ENCODE measurements at places on chromosomes 1 and 21.

GRCh38 chr1:53359934-53360276 lies 32.0 kb upstream of the LRP8 start:
- H3K36me3 ChIP-seq, result no peaks in the 10 kb centered on the region
- DNase-seq, result no peak
- H3K27ac ChIP-seq, result no peak overlapping the region
- H3K27me3 ChIP-seq, result no peaks in the 10 kb centered on the region
- no peaks in the 10 kb centered on the region for H3K4me1 ChIP-seq

DNA sequence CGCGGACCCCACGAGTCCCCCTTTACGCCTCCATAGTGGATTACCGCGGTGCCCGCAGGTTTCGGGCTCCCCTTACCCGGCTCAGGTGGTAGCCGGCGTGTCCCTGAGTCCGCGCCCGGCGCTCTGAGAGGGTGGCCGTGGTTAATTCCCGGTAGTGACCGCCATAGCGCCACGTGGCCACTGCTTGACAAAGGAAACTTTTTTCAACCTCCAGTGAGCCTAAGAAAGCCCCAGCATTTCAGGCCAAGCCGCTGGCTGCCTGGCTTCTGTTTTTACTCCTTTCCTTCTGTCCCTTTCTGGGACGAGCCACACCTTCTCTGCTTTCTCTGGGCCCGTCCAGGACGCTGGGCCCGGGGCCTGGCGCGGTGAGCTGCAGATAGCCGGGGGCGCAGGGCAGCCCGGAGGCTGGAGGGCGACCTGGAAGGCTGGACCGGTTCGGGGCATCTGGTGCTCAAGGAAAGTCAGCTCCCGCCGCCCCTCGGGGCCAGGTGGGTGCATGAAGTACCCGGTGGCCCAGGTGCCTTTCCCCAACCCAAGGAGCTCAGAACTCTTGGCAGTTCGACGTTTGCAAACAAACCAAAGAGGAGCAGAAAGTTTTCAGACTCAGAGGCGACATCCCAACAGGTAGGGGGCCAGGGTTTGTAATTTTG lies 540 bp upstream of the C1orf198 start:
- no peaks in the 10 kb centered on the region for H3K36me3 ChIP-seq
- H3K27ac ChIP-seq, result no peak overlapping the region
- DNase-seq, result no peak
- H3K4me1 ChIP-seq, result peaks cover 20% of the 10 kb centered on the region
- peak overlapping the region; percentile 86 for H3K4me3 ChIP-seq
- peaks cover 9% of the 10 kb centered on the region for H3K27me3 ChIP-seq

GRCh38 chr1:82317671-82318070 lies 516.9 kb downstream of the ADGRL2 start:
- no peaks in the 10 kb centered on the region for H3K4me1 ChIP-seq
- H3K27ac ChIP-seq, result no peak overlapping the region
- no peak for DNase-seq
- H3K27me3 ChIP-seq, result no peaks in the 10 kb centered on the region
- no peak overlapping the region for H3K4me3 ChIP-seq

GRCh38 chr1:28956038-28956464 lies 41.7 kb downstream of the EPB41 start:
- H3K27ac ChIP-seq, result no peak overlapping the region
- peaks cover 1% of the 10 kb centered on the region for H3K27me3 ChIP-seq
- H3K4me3 ChIP-seq, result no peak overlapping the region
- no peaks in the 10 kb centered on the region for H3K4me1 ChIP-seq
- no peak for DNase-seq
- H3K36me3 ChIP-seq, result no peaks in the 10 kb centered on the region

GRCh38 chr1:29333008-29333407 lies 96.7 kb downstream of the PTPRU start:
- DNase-seq, result no peak
- H3K27ac ChIP-seq, result no peak overlapping the region
- no peak overlapping the region for H3K4me3 ChIP-seq
- no peaks in the 10 kb centered on the region for H3K4me1 ChIP-seq
- peaks cover 2% of the 10 kb centered on the region for H3K36me3 ChIP-seq

GRCh38 chr1:24391882-24392603 lies 21.5 kb downstream of the STPG1 start:
- H3K27me3 ChIP-seq, result peaks cover 4% of the 10 kb centered on the region
- no peak overlapping the region for H3K4me3 ChIP-seq
- H3K36me3 ChIP-seq, result no peaks in the 10 kb centered on the region
- peak; percentile 80 for DNase-seq
- peak overlapping the region; percentile 85 for H3K27ac ChIP-seq

DNA sequence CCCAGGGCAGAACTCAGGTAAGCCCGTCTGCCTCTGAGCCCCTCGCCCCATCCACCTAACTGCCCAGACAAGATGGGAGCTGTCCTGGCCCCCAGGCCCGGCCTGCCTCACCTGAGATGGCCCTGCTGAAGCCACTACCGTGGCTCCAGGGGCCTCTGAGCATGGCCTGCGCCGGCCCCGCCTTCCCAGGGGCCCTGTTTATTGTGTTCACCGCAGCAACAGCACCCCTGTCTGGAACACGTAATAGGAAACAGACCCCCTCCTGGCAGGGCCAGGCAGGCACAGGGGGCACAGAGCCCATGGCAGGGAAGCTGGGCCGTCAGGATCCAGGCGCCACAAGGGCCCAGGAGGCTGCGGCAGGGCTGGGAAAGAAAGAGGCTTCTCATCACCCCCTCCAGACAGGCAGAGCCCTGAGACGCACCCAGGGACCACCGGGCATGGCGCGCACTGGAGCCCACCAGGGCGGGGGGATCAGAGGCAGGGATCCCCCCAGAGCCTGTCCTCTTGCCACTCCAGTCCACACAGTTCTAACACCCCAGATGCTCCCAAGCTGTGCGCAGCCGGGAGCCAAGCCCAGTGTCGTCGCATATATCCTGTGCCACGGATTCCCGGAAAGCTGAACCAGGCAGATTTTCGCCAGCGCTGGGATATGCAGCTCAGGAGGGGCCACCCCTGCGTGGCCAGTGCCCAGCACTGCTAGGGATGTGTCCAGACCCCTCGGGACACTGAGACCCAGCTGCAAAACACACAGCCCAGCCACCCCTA lies 62.6 kb downstream of the ARHGEF16 start:
- H3K4me3 ChIP-seq, result no peak overlapping the region
- no peak for DNase-seq
- peaks cover 13% of the 10 kb centered on the region for H3K36me3 ChIP-seq
- no peak overlapping the region for H3K27ac ChIP-seq

DNA sequence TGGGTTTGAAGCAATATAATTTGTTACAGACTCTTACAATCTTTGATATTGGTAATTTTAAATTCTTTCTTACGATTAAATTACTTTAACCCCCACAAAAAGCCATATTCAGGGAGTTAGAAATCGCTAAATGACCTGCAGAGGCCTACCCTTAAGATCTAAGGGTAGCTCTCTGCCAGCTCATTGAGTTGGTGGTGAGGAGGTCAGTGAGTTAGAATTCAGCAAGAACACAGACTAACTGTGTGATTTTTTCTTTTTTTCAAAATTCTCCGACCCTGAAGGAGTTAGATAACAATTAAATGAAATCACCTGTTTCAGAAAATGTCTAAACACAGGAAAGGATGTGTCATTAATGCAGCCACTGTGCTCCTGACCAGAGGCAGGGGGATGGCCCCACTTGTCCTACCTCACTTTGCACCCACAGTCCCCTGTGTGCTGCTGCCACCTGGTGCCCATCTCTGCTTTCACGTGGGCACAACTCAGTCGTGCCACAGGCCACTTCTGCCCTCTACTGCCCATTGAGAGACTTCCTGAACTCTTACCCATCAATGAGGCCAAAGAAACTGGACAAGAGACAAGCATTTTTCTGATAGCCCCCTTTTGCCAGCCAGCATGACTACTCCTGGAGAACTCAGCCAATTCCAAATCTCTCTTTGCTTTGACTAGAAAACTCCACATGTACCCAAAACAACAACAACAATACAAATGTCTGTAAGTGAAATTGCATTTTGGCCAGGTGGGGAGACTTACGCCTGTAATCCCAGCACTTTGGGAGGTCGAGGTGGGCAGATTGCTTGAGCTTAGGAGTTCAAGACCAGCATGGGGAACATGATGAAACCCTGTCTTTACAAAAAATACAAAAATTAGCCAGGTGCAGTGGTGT lies 8.4 kb downstream of the CFAP45 start:
- DNase-seq, result peak; percentile 75
- peaks cover 30% of the 10 kb centered on the region for H3K4me1 ChIP-seq
- peaks cover 6% of the 10 kb centered on the region for H3K27me3 ChIP-seq
- H3K27ac ChIP-seq, result peak overlapping the region; percentile 22
